ENCODE measurements at places on chromosomes 6 and 20.
A peak's percentile ranks its signal among the peaks of the same experiment; 100 is the strongest.

DNA sequence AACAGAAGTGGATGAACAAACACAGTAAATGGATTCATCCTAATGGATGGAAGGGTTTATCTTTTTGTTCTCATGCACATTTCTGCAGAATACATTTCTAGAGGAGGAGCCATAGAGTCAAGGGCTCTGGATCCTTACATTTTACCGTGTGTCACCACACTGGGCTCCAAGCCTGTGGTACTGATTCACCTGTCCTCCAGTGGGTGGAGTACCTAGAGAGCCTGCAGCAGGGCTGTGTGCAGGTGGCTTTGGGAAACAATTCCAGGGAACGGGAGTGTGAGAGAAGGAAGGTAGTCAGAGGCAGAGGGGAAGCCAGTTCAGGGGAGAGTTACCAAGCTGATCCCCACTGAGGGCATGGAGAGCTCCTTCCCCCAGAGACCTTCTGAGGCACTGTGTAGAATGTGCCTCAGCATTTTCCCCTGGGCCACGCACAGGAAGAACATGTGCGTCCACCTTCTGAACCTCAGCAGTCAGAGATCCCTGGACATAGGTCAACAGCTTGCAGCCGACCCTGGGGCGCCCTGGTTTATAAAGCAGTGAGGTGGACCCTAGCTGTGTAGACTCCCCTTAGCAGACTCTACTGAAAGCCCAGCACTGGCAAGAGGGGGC is 85.3 kb upstream of the SLC22A23 start:
- peak; percentile 94 for DNase-seq

GRCh38 chr6:3418496-3419060 is 38.3 kb downstream of the SLC22A23 start:
- DNase-seq: no peak

- no peak for DNase-seq
Observed at GRCh38 chr20:49880177-49880576, 35.2 kb downstream of the SPATA2 start.

- no peak for DNase-seq
Observed at GRCh38 chr20:48010623-48011022, 225.3 kb upstream of the SULF2 start.

DNA sequence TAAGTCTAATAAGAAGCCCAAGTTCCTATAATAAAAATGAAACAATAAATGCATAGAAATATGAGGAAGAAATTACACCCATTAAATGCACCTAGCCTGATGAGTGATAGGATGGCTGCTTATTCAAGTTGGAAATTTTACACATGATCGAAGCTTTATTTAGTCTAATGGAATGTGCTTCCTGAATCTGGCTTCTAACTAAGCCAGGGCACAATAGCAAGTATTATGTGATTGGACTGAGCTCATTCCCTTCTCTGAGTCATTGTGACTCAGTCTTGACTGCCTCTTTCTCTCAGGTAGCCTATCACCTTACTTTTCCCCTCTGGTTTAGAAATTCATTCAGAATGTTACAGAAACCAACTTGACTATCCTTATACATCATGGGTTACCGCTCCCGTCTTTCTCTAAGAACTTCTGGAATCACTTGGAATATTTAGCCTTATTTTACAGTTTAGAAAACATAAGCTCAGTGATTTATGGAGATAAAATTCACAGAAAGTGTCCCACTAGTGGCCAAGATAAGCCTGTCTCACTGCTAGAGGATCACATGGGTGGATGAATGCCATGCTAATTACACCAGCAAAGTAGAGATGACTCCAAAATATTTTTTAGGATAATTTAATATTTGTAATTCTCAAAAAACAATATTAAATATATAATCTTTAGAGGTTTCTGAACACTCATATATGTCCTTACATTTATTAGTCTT is 505.3 kb upstream of the JAG1 start:
- DNase-seq: no peak
